ENCODE measurements at places on chromosomes 16 and 17.

GRCh38 chr17:63697341-63698286 lies 2.3 kb downstream of the LIMD2 start:
- DNase-seq = no peak

DNA sequence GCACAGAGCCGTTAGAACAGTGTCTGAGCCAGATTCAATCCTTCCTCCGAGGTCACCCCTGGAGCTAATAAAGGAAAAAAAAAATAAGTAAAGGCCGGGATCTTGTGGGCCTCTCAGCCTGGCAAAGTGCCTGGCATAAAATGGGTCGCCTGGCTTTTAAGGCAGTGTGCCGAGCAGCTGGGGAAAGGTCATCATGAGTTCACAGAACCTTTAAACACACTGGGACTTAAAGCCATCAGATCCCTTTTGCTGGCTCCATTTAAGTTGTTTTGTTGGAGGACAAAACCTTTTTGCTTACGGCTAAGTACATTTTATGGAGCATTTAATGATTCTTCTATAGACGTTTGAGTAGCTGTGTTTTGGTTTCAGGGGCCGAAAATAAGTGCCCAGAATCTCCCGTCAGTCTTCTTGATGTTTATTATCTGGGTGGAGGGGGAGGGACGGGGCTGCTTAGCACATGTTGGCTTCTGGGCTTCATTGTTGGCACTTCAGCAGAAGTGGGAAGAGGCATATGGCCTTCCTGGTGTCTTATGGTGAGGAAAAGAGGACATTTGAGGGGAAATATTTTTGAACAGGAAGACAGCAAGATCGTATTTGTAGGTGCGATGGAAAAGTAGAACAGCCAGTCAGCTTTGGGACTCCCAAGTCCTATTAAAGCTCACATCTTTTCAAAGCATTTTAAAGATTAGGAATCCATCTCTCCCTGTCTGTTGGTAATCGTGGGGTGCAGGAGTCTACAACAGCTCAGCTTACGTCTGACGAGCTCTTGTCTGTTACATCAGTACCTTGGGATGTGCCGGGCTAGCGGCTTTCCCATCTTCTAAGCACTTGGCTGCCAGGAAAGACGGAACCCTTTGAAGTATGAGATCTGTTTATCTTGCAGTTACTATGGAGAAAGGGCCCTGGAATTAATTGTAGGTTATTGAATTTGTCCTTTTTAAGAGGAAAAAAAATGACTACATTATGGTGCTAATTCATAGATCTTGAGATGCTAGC lies 31.1 kb downstream of the RBFOX1 start:
- DNase-seq = no peak

- DNase-seq = peak; percentile 78
These were observed 1.7 kb upstream of the AKTIP start for GRCh38 chr16:53504665-53505064.

- DNase-seq = no peak
These were observed 145.5 kb upstream of the ASIC2 start for GRCh38 chr17:33438578-33438977.

GRCh38 chr17:62749926-62750325 lies 58.2 kb downstream of the MARCHF10 start:
- DNase-seq = no peak

- peak; percentile 77 for DNase-seq
These were observed 91.3 kb downstream of the SNX29 start for GRCh38 chr16:12067714-12068401.

Data from amniotic epithelial cell (primary cell).